Activated CD4-positive, alpha-beta T cell treated with anti-CD3 and anti-CD28 coated beads for 4 hours (primary cell): ENCODE measurements at places on chromosomes 5 and 9.
A peak's percentile ranks its signal among the peaks of the same experiment; 100 is the strongest.

GRCh38 chr5:93395010-93395409 is 186.0 kb downstream of the NR2F1-AS1 start:
- no peak for DNase-seq

- no peak for DNase-seq
Measured at GRCh38 chr9:83962165-83962564, 17.9 kb downstream of the HNRNPK start.

DNA sequence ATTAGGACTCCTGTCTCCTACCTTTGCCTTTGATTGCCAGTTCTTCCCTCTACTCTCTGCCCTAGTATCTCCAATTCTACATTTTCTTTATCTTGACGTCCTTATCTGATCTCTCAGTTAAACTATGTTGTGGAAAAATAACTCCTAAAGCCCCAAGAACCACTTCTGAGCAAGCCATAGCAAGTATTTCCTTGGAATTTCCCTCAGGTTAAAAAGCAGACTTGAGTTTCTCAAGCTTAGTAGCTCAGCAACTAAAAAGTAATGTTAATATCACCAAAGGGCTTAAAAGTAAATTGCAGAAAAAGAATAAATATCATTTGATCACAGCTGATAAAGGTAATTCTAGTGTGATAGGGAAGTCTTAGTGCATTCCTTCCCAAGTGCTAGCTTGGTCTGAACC is 13.2 kb upstream of the HSPB3 start:
- DNase-seq = no peak

DNA sequence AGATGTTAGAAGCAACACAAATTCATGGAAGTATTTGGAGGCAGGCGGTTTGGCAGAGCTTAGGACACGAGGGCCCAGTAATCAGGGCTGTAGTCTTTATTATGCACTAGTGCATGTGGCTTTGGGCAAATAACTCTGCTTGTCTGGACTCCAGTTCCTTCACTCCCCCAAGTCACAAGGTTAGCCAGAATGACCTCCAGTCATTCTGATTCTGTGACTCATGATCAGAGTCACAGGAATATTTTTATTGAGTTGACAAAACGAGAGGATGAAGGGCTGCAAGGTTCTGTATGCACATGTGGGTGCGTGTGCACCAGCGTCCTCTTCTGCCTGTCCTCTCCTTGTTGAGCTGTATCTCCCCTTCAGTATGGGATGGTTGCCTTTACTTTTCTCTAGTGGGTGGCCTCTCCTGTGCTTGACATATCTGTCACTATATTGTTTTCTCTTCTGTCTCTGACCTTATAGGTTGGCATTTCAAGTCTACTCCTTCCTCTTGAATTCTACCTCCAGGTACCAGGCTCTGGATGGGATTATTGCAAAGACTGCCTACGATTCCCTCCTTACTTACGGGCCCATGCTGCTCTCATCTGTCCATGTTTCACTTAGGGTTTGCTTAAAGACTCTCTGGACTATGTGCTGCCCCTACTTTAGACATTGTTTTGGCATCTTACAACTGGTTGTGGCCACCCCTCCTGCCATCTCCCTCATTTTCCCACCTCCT is 94.6 kb downstream of the KDM4C start:
- no peak for DNase-seq

DNA sequence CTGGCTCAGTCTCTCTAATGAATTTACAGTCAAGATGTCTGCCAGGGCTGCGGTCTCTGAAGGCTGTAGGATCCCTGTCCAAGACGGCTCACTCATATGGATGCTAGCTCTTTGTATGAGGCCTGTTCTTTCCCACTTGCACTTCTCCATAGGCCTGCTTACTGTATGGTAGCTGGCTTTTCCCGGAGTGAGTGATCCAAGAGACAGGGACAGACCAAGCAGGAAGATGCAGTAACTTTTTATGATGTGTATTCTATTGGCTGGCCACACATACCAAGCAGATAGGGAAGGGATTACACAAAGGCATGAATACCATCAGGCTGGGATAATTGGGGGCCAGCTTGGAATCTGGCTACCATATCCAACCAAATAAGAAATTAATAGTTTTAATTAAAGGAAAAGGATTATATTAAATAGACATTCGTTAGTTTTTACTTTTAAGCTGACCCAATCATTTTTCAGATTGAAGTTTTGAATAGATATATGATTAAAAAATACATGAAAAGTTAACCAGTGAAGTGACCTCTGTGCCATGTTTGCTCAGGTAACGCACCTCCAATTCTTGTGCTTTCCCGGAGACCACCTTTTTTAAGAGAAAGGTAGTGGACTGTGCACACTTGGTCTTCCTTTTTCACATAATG is 20.6 kb downstream of the NSD1 start:
- no peak for DNase-seq

- no peak for DNase-seq
Measured at GRCh38 chr5:113182658-113183344, 206.2 kb downstream of the DCP2 start.

DNA sequence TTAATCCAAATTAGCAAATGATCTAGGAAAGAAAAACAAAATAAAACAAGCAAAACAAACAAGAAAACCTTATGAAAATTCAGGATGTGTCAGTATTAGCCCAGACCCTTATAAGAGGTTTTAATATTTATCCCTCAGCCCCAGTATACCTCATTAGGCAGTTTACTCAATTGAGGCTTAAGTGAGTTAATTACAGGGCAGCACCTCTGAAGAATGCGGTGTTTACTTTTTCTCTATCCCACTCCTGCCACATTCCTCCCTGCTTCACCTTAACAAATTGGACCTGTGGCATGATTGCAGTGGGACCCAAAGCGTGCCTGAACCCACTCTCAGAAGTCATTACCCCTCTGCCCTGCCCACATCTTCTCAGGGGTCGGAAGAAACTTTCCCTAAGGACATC is 67.1 kb downstream of the SIL1 start:
- no peak for DNase-seq

GRCh38 chr5:873328-873727 is 19.3 kb downstream of the BRD9 start:
- no peak for DNase-seq

- DNase-seq = no peak
Measured at GRCh38 chr5:99453196-99453595, 524.4 kb upstream of the CHD1 start.

GRCh38 chr9:111016426-111017045 is 21.7 kb downstream of the LPAR1 start:
- DNase-seq = no peak

GRCh38 chr5:64685866-64686265 is 4.4 kb upstream of the SHISAL2B start:
- DNase-seq = no peak

GRCh38 chr5:17223367-17224185 is 6.1 kb downstream of the BASP1 start:
- DNase-seq = no peak

DNA sequence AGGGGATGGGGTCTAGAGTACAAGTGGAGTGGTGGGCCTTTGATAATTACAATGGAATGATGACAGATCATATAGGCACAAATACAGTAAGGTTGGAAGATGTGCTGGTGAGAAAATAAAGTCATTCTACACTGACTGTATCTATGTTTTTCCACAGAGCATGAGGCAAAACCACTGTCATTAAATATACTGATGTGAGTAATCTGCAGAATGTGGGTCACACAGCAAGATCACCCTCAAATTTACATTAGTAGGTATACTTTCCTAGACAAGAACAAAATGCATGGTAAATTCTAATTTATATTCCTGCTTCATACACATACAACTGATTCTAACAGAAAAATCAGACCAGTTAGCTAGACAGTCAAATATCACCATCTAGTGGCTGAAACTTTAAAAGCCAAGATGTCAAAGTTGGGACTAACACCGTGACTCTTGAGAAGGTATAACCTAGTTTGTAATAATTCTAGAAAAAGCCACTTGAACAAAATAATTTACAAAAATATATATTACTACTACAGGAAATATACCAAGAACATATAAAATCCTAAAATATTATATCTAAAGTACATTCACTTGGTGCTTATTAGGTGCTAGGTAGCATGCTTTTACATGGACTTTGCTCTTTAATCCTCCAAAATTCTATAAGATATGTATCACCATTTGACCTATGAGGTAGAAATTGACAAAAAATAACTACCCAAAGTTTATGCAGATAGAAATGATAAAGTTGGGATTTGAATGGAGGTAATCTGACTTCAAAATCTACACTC is 19.5 kb downstream of the TTC33 start:
- DNase-seq = peak; percentile 27

- DNase-seq = no peak
Measured at GRCh38 chr9:89576404-89576839, 28.4 kb upstream of the GADD45G start.

DNA sequence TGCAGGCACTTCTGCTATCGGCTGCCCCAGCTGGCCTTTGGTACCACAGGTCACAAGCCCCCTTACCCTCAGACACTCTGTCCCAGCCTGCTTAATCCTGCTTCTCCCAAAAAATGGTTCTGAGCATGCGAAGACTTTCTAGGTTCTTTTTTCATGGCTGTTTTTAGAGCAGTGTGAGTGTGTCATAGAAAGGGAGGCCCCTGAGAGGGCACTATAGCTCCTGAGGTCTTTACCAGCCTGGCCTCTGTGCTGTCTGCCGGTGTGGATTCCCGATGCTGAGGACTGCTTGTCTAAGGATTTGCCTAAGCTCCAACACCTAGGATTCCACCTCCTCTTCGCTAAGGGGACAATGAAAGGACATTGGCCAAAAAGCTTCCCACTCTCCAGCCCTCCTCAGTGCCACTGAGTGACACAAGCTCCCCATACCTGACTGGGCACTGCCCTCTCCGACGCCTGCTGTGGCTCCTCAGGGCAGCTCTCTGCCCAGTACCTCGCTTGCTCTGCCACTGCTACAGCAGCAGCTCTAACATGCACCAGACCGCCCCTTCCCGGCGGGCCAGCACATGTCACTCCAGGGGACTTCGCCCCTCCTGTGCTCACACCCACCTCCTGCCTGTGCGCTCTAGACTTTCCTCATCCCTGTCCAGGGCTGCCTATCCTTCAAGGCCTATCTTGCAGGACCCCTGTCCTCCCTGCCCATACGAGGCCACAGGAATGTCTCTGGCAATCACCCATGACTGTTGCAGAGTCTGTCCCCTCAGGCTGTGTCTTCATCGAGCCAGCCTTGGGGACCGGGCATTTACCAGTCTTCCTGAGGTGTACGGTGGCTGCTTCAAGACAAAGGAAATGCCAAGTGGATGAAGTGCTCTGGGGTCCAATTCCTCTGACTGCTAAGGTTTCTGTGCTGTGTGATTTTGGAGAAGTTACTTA is 21.0 kb downstream of the MACROH2A1 start:
- no peak for DNase-seq

DNA sequence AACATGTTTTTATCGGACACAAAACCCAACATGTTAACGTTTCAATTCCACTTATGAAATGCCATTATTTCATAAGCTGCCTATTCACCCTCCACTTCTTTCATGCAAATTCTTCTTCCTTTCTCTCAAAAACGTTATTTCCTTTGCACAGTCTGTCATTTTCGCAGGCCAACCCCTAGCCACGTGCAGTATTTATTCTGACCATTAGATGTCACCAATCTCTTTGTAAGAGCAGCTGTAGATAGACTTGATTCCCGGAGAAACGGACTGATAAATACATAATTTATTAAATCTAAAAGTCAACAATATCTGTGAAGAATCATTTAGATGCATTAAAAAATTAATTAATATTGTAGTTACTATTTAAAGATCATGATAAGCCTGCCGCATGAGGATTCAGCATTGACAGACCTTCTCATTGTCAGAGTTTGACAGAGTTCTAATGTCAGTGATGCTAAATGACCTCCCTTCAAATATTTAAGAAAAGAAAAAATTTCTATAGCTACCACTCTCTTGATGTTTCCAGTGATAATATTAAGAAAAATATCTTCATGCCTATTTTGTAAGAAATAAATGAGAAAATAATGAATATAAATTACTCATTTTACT is 933.6 kb downstream of the CDH12 start:
- DNase-seq = no peak

DNA sequence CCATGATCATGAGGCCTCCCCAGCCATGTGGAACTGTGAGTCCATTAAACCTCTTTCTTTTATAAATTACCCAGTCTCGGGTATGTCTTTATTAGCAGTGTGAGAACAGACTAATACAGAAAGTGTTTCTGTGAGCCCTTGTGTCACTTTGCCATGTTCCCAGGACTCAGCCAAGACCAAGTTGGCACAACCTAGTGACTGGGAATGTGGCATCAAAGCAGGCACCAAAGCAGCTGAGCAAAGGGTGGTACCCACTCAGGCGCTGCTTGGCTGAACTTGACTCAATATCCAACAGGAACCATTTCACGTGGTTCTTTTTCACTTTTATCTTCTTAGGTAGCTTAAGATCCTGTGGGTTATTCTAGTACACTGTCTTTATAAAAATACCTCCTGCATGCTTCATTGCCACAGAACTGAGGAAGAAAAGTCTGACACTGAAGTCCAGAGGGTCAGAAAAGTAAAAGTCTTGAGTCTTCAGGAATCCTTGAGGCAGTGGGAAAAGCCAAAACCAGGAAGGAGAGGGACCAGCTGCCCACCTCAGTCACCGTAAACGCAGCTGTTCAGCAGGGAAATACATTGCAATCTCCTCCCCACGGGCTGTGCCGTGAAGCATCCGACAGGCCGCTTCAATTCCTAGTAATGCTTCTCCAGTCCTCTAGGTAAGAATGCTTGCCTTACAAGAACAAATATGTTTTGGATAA is 90.5 kb upstream of the RETREG1 start:
- no peak for DNase-seq

- DNase-seq = no peak
Measured at GRCh38 chr5:98941131-98941883, 12.5 kb upstream of the CHD1 start.

- DNase-seq = no peak
Measured at GRCh38 chr5:175340180-175340579, 103.8 kb downstream of the DRD1 start.

DNA sequence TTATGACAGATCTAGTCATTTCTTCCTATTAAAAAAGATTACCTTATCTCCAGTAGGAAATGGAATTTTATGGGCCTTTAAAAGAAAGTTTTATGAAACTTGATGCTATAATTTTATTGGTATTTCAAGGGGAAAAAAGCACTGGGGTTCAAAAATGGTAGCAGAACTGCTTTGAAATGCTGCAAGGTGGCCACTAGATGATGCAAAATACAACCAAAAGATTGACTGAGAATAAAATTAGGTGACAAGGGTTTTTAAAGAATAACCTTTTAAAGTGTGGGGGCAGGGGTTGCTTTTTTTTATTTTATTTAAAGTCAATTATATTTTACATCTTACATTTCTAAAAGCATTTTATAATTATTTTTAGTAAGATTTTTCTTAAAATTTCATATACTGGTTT is 61.7 kb downstream of the KLF9 start:
- no peak for DNase-seq

- DNase-seq = no peak
Measured at GRCh38 chr5:176485176-176485575, 37.0 kb downstream of the FAF2 start.
